Immature natural killer cell (primary cell): ENCODE measurements at places on chromosomes 12 and 14. TPM values are rescaled to one million over a fixed set of nuclear protein-coding genes. Genes with fewer than 3 reads are reported as not detected.

- no peak for DNase-seq
- H3K27me3 ChIP-seq = no peaks in the 10 kb centered on the region
Measured at GRCh38 chr14:99568567-99569560, 35.1 kb downstream of the CCDC85C start.

- DNase-seq = no peak
- H3K27me3 ChIP-seq = peaks cover 1% of the 10 kb centered on the region
- no peaks in the 10 kb centered on the region for H3K4me1 ChIP-seq
- H3K36me3 ChIP-seq = no peaks in the 10 kb centered on the region
Measured at GRCh38 chr12:19856389-19856788, 417.1 kb downstream of the AEBP2 start.

DNA sequence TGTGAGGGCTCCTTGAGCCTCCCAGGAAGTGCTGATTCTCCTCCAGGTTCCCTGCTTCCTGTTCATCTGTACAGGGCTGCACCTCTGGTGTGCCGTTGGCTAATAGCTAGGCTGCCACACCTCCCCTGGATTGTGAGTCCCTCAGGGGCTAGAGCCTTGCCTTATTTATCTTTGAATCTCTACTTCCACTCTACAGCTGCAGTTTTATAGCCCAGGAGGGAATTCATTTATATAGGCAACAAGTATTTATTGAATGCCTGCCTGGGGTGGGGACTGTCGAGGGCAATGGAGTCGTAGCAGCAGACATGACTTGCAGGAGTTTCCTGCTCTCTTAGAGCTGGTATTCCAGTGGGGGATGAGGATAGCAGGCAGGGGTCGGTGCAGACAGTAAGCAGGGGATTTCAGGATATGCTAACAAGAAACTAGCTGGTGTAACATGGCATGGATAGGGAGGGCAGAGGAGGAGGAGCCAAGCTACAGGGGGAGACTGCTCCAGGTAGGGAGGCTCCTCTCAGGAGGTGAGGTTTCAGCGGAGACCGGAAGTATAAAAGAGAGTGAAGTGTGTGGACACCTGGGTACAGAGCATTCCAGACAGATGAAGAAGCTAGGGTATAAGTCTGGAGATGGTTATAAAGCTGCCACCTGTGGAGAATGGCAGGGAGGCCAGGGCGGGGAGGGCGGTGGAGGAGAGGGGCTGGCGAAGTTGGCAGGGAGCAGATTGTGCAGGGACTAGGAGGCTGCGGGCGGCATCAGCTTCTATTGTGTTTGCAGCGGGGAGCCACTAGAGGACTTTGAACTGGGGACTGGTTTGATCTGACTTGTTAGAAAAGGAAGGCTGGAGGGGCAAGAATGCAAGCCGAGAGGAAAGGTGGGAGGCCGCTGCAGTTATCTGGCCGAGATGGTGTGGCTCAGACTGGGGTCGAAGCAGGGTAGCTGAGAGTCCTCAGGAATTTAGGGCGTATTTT, 17.2 kb downstream of the USP30 start:
- DNase-seq = no peak
- no peak overlapping the region for H3K4me3 ChIP-seq
- no peak overlapping the region for H3K27ac ChIP-seq
- peaks cover 40% of the 10 kb centered on the region for H3K36me3 ChIP-seq

DNA sequence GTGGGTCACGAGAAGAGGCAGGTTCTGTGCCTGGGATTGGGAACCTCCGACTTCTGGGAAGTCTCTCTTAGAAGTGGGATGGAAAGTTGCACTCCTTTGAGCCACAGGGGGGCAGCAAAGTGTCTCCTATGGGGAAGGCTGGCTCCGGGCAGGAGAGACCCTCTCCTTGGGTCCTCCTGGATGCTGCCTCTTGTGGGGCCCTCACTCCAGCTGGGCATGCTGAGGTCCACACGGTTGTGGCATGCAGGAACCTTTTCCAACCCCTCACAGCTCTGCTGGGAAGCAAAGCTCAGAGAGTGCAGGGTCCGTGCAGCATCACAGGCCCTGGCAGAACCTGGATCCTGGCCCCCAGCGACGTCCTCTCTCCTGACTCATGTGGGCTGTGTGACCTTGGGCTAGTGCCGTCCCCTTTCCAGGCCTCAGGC, 17.4 kb downstream of the SDSL start:
- no peaks in the 10 kb centered on the region for H3K27me3 ChIP-seq
- no peak overlapping the region for H3K4me3 ChIP-seq
- no peak overlapping the region for H3K27ac ChIP-seq
- H3K36me3 ChIP-seq = no peaks in the 10 kb centered on the region

- H3K4me3 ChIP-seq = no peak overlapping the region
- no peaks in the 10 kb centered on the region for H3K36me3 ChIP-seq
- peaks cover 3% of the 10 kb centered on the region for H3K27me3 ChIP-seq
- H3K27ac ChIP-seq = no peak overlapping the region
Measured at GRCh38 chr14:75845136-75845804, 136.5 kb downstream of the TGFB3 start.

The NOPCHAP1 gene
- 10.8 TPM for polyA plus RNA-seq

GRCh38 chr12:88604646-88605045, 24.4 kb upstream of the KITLG start:
- H3K4me3 ChIP-seq = no peak overlapping the region
- no peaks in the 10 kb centered on the region for H3K27me3 ChIP-seq
- DNase-seq = no peak
- H3K27ac ChIP-seq = no peak overlapping the region
- H3K4me1 ChIP-seq = no peaks in the 10 kb centered on the region
- H3K36me3 ChIP-seq = no peaks in the 10 kb centered on the region

DNA sequence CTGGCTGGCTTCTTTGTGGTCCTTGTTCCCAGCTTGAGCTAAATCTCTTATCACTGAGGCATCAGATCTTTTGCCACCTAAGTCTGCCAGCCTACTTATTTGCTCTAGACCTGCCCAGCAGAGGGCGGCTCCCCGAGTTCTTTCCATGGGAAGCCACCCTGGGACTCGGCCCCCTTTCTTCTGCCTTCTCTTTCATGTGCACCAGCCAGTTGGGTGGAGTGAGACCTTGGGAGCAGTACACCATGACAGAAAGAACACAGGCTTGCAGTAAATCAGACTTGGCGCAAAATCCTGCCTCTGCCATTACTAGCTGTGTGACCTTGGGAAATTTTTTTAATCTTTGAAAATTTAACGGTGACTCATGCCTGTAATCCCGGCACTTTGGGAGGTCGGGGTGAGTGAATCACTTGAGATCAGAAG, 7.4 kb downstream of the SMAGP start:
- H3K27me3 ChIP-seq = no peaks in the 10 kb centered on the region
- no peak for DNase-seq
- no peak overlapping the region for H3K4me3 ChIP-seq
- no peak overlapping the region for H3K27ac ChIP-seq

The CCDC177 gene
- not detected for polyA plus RNA-seq

DNA sequence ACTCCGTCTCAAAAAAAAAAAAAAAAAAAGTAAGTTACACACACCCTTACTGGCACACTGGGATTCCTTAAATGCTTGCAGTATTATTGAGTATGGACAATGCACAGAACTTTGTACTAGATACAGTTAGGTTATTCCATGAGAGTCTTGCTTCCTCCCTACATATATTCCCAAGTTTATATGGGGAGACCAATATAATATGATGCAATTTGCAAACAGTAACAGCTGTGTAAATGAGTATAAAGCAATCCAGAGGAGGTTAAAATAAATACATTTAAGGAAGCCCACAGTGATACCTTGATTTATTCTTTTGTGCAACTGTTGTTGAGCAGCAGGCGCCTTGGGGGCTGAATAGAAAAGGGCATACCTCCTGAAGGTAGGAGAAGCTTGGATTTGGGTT, 26.6 kb downstream of the RASSF3 start:
- peaks cover 71% of the 10 kb centered on the region for H3K4me1 ChIP-seq
- H3K4me3 ChIP-seq = peak overlapping the region; percentile 8
- DNase-seq = no peak

DNA sequence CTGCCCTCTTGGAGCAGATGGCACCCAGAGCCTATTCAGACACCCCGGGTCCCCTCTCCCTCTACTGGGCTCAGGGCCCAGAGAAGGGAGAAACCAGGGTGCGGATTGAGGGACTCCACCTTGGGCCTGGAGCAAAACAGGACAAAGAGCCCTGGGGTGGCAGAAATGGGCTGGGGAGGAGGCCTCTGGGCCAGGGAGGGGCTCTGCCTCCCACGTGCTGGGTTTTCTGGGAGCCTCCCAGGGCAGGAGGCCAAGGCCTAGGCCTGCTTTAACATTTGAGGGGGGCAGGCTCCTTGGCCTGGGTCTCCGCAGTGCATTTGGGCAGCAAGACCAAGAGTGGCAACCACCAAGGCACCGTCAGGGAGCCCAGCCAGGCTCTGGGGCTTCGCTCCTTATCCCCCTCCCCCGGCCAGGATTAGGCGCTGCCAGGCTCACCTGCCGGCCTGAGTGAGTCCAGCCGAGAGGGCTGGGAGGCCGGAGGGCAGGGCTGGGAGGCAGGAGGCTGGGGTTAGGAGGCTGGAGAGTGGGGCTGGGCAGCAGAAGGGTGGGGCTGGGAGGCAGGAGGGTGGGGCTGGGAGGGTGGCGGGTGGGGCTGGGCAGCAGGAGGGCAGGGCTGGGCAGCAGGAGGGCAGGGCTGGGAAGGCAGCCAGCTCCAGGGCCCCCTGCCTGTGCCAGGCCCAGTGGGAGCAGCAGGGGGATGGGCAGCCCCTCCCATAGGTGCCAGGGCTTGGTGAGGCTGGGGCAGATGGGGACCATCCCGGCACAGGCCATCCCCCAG, 101.8 kb upstream of the EIF5 start:
- no peak overlapping the region for H3K4me3 ChIP-seq
- no peak overlapping the region for H3K27ac ChIP-seq
- peaks cover 2% of the 10 kb centered on the region for H3K27me3 ChIP-seq
- no peaks in the 10 kb centered on the region for H3K36me3 ChIP-seq

GRCh38 chr12:11667171-11667570, 17.7 kb downstream of the ETV6 start:
- H3K4me3 ChIP-seq = no peak overlapping the region
- no peaks in the 10 kb centered on the region for H3K27me3 ChIP-seq
- peak overlapping the region; percentile 43 for H3K27ac ChIP-seq
- peaks cover 56% of the 10 kb centered on the region for H3K4me1 ChIP-seq

GRCh38 chr12:6044082-6044481, 80.4 kb downstream of the VWF start:
- DNase-seq = no peak
- H3K4me3 ChIP-seq = no peak overlapping the region
- H3K27ac ChIP-seq = no peak overlapping the region
- H3K36me3 ChIP-seq = no peaks in the 10 kb centered on the region

The APOF gene
- not detected for polyA plus RNA-seq

GRCh38 chr12:77796775-77797174, 33.9 kb upstream of the NAV3 start:
- H3K27ac ChIP-seq = no peak overlapping the region
- H3K27me3 ChIP-seq = no peaks in the 10 kb centered on the region
- no peak overlapping the region for H3K4me3 ChIP-seq
- H3K36me3 ChIP-seq = no peaks in the 10 kb centered on the region
- H3K4me1 ChIP-seq = no peaks in the 10 kb centered on the region

- peaks cover 3% of the 10 kb centered on the region for H3K27me3 ChIP-seq
- no peak overlapping the region for H3K27ac ChIP-seq
- H3K4me1 ChIP-seq = no peaks in the 10 kb centered on the region
- no peak for DNase-seq
- H3K4me3 ChIP-seq = no peak overlapping the region
- H3K36me3 ChIP-seq = no peaks in the 10 kb centered on the region
Measured at GRCh38 chr12:89821896-89822295, 113.3 kb upstream of the ATP2B1 start.

- H3K4me1 ChIP-seq = peaks cover 64% of the 10 kb centered on the region
- peaks cover 25% of the 10 kb centered on the region for H3K36me3 ChIP-seq
- peak overlapping the region; percentile 46 for H3K27ac ChIP-seq
- no peak for DNase-seq
- peaks cover 8% of the 10 kb centered on the region for H3K27me3 ChIP-seq
- H3K4me3 ChIP-seq = peak overlapping the region; percentile 64
Measured at GRCh38 chr12:53298164-53298563, 1.3 kb upstream of the MYG1 start.
